ENCODE measurements at places on chromosomes 7 and 10.

GRCh38 chr7:25167262-25167843 lies 42.3 kb upstream of the CYCS start:
- DNase-seq = no peak

GRCh38 chr7:81209059-81209458 lies 290.2 kb upstream of the SEMA3C start:
- DNase-seq = no peak

- DNase-seq = no peak
Measured at GRCh38 chr7:66815951-66816350, 75.4 kb downstream of the RABGEF1 start.

- DNase-seq = no peak
Measured at GRCh38 chr10:63563623-63564022, 42.4 kb downstream of the REEP3 start.

DNA sequence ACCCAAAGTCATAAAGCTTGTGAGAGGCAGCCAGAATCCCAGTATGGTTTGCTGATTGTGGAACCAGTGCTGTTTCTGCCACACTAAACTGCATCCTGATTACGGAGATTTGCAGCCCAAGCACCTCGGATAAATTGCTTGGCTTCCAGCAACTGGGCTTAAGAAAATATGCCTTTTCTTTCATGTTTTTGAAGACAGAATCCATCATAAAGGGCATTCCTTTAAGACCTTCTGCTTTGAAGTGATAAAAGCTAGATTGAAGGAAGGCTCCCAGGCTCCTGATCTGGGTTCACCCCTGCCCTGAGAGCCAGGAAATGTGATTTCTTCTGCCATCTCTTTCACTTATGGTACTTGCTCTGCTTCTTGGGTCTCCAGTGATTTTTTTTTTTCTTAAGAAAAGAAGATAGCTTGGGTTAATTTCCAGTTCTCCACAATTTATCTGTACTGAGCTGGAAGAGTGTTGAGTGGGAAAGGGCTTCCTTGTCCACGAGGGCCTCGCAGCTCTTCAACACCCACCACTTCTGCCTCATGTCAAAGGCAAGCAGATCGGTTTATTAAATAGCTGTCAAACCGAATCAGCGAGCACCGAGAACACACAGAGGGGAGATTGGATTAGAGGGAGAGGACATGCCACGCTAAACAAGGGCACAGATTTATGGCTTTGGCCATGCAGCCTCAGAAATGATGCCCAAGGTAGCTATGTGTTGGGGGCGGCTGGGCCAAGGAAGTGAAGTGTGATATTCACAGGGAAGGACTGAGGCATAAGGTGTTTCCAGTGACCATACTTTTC lies 94.9 kb upstream of the TBX20 start:
- no peak for DNase-seq

Data from SW 1271 (cell line).